Stimulated activated naive CD4-positive, alpha-beta T cell treated with Interleukin-2 at 50 U/mL for 16 hours (primary cell): ENCODE measurements at places on chromosomes 3 and 15.

DNA sequence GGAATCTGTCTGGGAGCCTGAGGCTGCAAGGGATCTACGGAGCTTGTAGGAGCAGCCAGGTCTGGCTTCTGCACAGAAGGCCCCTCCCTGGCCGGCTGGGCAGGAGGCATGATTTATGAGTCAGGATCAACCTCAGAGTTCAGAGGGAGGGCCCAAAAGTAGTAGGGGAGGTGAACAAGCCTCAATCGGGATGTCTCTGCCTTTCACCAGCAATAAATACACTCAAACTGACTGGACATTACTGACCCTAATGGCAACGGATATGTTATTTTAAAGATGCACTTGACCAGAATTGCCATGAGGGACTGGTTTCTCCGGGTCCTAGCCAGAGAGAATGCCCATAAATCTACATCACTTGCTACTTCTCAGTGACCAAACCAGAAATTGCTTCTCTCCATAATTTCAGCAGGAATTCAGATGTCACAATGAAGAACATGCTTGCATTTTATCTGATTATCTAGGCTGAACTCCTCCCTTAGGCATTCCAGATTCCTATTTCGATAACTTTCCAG, 109.6 kb upstream of the LMOD3 start:
- DNase-seq: no peak

- DNase-seq: no peak
Measured at GRCh38 chr15:61687124-61687523, 373.1 kb downstream of the VPS13C start.

DNA sequence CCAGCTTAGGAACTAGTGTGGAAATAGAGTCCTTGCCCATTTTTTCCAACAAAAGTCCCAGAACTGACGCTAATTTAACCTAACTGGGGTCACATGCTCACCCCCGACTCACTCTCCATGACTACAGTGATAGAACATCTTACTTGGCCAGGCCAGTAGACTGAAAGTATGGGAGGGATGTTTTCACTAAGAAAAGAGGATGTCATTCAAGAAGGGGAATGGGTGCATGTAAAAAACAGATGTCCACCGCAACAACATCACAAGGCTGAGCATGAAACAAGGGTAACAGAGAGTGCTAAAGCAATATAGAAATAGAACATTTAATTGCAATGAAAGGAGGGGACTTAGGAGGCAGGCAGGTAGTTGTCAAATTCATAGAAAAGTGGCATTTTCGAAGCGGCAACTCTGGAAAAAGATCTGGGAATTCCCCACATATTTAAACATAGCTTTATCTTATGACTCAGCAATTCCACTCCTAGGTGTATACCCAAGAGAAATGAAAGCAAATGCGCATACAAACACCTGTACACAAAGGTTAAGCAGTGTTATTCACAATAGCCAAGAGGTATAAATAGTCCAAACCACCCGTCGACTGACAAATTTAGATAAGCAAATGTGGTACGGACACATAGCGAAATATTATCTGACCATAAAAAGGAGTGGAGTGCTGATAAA, 41.1 kb upstream of the UBE2E2 start:
- DNase-seq: no peak

DNA sequence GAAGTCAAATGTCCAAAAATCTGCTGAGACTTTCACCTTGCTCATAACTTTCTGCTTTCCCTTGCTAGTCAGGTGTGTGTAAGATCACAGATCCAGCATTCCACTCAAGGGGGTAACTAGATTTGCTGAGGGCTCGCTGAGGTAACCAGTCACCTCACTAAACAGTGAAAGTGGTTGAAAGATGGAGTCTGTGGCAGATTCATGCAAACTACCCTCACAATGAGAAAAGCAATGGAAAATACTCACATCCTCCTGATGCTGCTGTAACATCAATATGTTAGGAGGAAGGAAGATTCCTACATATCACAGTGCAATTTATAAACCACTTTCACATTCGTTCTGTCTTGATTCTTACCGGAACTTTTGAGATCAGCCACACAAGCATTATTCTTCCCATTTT, 174.3 kb upstream of the BCL6 start:
- DNase-seq: no peak

GRCh38 chr3:103006526-103007183, 571.8 kb downstream of the ZPLD1 start:
- no peak for DNase-seq

DNA sequence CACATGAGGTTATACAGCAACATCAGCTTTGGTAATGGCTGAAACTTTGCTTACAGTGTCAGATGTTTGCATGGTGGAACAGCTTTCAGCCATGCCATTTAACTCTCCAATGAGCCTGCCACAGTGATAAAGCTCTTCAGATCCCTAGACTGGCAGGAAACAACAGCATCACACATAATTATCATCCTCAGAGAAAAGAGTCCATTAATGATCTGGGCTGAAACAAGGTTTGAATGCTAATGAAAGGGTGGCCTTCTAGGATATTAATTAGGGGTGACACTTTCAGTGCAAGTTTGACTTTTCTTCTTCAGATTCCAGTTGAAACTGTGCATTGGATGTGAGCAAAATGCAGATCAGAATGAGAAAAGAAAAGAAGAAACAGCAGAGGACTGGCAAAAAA, 166.6 kb downstream of the IGSF11 start:
- no peak for DNase-seq

DNA sequence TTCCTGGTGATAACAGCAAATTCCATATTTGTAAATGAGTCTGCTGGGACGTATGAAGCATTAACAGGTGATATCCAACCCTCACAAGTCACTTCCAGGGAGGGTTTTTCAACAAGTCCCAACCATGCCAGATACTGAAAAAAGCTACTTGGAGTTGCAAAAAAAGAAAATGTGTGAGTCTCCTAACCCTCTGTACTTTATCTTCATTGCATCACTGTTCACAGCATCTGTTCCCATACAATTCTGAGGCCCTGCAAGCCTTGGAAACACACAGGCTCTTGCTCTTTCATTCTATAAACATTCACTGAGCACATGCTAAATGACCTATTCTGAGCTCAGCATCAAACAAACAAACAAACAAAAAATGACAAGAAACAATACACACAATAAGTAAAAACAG, 120.8 kb downstream of the RFTN1 start:
- DNase-seq: no peak

DNA sequence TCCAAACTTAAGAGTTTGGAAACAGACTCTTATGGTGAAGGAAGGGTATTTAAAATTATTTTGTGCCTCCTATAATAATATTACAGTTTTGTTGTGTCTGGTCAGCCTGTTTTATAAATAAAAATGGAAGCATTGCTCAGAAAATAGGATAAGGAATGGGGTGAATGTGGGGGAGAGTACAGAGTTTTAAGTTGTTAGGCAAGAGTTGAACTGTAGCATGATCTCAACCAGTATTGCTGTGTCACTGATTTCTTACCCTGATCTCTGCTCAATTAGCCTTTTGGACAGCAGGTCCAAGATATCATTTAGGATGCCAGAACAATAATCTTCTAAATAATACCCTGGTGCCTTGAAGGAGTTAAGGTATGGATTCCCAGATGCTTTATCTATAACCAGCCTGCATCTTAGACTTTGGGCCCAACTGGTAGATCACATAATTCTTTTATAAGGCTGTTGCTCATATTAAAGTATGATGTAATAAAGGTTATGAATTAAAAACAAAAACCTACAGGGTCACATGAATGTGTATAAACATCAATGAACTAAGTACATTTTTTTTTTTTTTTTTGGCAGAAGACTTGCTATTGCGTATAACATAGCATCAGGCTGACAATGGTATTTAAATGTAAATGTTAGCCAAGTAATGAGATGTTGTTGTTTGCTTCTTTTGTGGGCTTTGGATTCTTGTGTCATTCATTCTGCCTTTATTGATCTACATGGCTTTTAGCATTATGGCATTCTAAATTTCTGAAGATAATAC, 70.0 kb downstream of the MITF start:
- DNase-seq: no peak
